ENCODE measurements at places on chromosomes 12 and 14.
A peak's percentile ranks its signal among the peaks of the same experiment; 100 is the strongest.

- no peak for DNase-seq
Observed at GRCh38 chr14:104816616-104816884, 15.6 kb downstream of the ZBTB42 start.

GRCh38 chr14:102317564-102318248 lies 1.8 kb upstream of the ZNF839 start:
- peak; percentile 17 for DNase-seq

DNA sequence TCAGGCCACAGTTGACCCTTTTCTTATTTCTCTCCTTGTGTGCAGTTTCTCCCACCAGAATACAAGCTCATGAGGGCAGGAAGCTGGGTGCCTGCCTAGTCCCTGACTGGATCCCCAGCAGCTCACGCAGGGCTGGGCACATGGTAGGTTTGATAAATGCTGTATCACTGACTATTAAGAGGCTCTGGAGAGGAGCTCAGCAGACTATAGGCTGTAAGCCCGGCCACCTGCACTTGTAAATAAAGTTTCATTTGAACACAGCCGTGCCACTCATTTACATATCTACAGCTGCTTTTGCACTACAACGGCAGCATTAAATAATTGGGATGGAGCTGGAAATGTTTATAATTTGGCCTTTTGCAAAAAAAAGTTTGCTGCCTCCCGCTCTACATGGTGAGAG lies 32.0 kb downstream of the CHGA start:
- DNase-seq, result no peak

DNA sequence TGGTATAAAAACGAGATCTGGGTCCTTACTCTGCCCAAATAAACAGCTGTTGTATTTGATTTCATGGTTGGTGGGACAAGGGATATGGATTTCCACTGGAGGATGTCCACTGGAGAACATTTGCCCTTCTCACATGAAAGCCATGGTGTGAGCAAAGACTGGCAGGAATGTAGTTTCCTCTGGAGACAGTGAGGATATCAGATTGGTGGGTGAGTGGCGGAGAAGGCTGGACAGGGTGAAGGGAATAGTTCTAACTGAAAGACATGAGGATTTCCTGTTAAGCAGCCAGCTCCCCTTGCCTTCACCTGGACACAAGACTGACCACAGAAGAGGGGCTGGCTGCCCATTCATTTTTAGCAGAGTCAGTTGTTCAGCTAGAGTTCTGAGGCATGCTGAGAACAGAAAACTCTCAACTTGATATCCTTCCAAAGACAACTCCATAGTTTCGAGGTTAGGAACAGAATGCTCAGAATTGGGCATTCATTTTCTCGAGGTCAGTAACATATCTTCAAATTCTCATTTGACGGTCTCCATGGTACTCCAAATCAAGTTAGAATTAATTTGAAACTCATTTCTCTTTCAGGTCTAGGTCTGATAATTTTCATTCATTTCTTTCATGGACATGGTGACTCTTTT lies 365.7 kb downstream of the LRIG3 start:
- no peak for DNase-seq

GRCh38 chr12:127548123-127548553 lies 718.8 kb upstream of the TMEM132C start:
- DNase-seq, result no peak

GRCh38 chr14:90624227-90624626 lies 192.0 kb downstream of the TTC7B start:
- DNase-seq, result peak; percentile 89

- DNase-seq, result no peak
Observed at GRCh38 chr14:102986810-102987579, 64.5 kb downstream of the AMN start.

- DNase-seq, result no peak
Observed at GRCh38 chr14:72503271-72503670, 390.6 kb downstream of the DPF3 start.

- DNase-seq, result peak; percentile 66
Observed at GRCh38 chr12:94545935-94546771, 86.5 kb upstream of the CEP83 start.

- DNase-seq, result no peak
Observed at GRCh38 chr14:51725061-51725460, 73.4 kb downstream of the FRMD6 start.

DNA sequence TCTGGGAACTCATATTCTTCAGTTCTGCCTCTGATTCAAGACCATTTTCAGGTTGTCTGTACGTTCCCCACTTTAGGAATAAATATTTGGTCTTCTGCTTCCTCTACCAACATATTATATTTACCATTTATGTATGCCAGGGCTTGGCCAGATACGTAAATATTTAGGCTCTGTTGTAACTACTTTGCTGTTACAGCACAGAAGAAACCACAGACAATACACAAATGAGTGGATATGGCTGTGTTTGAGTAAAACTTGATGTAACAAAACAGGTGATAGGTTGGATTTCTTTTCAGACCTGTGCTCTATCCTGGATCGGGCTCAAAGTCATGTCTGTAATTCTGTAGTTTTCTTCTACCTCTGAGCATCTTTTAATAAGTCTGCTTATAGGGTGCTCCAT lies 37.5 kb downstream of the RAP1B start:
- DNase-seq, result no peak

GRCh38 chr12:124453419-124454351 lies 113.7 kb downstream of the NCOR2 start:
- peak; percentile 95 for DNase-seq

All from suppressor macrophage (primary cell).